ENCODE measurements at places on chromosomes 12 and 14.

DNA sequence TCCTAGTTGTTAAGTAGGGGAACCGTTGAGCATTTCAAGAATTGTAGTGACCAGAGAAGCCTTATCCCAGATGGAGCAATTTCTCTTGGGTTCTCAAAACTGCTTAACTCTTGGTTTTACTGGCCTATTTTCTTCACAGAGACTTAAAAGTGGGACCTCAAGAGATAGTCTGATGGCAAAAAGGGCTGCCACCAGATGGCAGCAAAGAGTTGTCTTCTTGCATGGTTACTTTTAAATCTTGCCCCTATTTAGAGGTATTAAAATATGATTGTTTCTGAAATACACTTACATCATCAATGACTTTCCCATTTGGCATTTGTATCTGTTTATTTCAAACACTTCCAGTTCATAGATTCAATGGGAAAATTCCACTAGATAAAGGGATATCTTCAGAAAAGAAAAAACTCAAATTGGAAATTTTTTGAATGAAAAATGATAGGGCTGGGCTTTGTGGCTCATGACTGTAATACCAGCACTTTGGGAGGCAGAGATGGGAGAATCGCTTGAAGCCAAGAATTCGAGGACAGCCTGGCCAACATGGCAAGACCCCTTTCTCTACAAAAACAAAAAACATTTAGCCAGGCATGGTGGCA lies 69.9 kb upstream of the CNTN1 start:
- peak; percentile 23 for DNase-seq

- DNase-seq, result no peak
Measured at GRCh38 chr12:57735952-57736740, 2.4 kb downstream of the AGAP2 start.

GRCh38 chr12:46660719-46661109 lies 165.1 kb downstream of the SLC38A4 start:
- no peak for DNase-seq

- no peak for DNase-seq
Measured at GRCh38 chr12:11805680-11806079, 156.2 kb downstream of the ETV6 start.

DNA sequence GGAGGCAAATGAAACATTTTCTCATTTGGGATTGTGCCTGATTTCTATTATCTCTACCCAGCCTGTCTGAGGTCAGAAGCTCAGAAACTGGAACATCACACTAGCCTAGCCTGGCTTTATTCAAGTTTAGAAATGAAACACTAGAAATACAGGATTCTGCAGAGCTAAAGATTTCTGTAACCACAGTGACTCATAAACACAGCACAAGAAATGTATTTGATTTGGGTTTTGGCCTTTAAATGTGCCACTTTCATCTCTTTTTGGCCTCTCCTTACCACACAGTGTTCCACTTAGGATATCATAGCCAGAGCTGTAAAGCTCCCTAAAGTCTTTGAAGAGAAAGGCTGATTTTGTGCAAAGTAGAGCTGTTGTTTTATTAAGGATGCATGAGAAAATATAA lies 307.5 kb downstream of the EMP1 start:
- no peak for DNase-seq

- DNase-seq, result peak; percentile 65
Measured at GRCh38 chr12:7113389-7113871, 4.4 kb upstream of the C1RL start.

GRCh38 chr12:67757651-67758050 lies 109.1 kb downstream of the DYRK2 start:
- DNase-seq, result no peak

DNA sequence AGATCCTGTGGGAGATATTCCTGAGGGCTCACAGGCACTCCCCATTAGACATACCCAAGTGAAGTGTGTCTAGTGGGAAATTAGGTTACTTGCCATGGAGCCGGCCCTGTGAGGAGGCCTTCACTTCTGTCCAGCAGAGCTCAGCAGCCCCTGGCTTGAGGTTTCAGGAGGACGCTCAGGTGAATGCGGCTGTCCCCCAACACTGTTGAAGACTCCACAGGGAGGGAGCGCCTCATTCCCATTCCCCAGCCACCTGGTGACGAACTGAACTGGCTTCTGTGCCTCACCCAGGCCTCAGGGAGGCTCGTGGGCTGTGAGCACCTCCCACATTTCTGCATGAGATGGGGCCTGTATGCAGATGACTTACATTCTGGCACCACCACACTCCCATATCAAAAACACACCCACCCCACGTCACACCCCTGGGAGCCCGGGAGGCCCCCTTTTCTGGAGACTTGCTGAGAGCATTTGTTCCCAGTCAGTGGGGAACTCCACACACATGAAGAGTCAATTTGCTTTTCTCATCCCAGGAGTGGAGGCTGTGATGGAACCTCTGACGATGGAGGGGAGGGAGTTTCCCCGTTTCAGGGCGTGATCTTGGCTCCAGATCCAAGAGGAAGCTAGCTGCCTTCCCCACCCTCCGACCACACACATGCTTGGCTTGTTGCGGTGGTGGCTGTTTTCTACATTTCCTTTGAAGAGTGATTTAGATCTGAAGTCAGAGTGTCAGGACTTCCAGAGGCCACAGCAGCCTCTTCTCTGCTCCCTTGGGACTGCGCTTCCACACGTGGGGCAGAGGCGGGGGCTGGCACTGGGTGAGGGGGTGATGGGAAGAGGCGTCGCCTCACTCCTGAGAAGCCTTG lies 120.7 kb downstream of the ADGRD1 start:
- DNase-seq, result no peak

DNA sequence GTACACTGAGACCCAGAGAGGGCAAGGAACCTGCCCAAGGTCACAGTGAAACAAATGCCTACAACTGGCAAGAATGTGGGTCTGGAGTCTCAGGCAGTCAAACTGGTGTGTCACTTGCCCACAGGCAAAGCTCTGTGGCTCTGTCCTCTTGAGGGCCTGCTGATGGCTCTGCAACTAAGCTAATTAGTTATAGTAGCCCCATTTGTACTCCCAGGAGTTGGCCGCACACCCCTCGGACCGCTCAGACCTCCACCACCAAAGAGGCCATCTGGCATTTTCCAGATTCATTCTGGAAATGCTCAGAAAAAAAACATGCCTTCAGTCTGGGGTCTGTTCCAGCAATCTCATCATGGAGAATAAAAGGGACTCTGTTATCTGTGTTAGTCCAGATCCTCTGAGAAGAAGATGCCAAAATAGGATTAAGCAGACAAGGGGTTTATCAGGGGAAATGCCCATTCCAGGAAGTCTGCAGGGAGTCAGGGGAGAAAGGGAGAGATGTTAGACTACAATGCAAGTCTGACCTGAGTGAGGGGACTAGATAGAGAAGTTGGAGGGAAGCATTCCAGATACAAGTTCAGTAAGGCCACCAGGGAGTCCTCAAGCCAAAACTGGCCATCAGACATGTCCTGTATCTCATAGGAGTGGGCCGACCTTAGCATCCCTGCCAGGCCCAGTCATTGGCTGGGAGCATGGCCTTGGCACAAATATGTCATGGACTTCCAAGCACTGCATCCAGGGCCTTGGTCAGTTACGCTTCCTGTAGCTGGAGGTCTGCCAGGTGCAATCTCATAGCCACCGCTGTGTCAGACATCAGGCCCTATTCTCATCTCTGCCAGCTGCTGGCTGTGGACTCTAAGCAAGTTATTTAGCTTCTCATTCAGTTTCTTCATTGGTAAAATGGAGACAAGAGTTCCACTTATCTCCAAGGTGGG lies 15.4 kb upstream of the OAS1 start:
- DNase-seq, result no peak

DNA sequence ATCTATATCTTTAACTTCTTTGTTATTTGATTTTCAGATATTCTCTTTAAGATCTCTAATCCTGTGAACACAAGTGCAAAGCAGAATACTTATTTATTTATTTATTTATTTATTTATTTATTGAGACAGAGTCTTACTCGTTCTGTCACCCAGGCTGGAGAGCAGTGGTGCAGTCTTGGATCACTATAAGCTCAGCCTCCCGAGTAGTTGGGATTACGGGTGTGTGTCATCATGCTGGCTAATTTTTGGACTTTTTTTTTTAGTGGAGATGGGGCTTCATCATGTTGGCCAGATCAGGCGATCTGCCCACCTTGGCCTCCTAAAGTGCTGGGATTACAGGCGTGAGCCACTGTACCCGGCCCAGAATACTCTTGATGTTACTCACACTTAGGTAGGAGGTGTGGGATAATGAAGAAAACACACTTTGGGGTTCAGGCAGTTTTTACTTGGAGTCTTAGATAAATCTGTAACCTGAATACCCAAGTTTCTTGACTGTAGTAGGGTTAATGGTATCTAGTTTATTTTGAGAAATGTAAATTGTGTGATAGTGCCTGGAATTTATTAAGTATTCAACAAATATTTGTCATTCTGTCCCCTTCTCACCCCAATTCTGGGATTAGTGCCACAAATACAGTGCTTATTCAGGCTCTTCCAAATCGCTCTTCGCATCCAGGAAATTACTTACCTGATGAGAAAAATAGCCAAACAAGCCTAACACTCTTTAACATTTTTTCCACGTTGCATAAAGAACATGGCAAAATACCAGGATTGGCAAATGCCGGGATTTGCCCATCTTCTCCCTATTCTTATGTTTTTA lies 33.0 kb downstream of the METAP2 start:
- DNase-seq, result no peak

DNA sequence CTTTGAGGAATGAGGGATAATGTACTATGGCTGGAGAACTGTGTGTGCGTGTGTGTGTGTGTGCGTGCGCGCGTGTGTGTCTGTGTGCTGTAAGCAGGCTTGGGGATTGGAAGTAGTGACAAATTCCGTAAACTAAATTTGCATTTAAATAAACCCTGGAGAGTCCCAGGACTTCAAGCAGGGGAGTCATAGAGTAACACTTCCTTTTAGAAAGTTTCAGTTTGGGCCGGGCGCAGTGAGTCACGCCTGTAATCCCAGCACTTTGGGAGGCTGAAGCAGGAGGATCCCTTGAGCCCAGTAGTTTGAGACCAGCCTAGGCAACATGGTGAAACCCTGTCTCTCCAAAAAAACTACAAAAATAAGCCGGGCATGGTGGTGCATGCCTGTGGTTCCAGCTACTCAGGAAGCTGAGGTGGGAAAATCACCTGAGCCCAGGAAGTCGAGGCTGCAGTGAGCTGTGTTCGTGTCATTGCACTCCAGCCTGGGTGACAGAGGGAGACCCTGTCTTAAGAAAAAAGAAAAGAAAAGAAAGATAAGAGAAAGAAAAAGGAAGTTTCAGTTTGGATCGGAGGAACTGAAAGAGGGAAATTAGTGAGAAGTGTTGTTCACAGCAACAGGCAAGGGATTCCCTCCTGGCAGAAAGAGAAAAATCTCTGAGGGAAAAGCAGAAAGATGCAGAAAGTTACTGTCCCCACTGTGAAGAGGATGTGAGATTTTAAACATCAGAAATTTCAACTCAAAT lies 222.7 kb upstream of the SOX5 start:
- DNase-seq, result peak; percentile 11

DNA sequence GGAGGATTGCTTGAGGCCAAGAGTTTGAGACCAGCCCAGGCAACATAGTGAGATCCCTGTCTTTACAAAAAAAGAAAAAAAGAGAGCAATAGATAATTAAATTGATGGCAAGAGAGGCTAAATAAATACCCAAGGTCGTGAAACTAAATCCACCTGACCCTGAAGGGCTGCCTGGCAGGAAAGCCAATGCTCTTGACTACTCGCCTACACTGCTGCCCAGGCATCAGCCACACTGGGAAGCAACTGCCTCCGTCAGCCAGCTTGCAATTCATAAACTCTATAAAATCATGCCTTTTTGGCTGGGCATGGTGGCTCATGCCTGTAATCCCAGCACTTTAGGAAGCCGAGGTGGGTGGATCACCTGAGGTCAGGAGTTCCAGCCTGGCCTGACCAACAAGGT lies 31.7 kb upstream of the RASSF3 start:
- DNase-seq, result no peak

DNA sequence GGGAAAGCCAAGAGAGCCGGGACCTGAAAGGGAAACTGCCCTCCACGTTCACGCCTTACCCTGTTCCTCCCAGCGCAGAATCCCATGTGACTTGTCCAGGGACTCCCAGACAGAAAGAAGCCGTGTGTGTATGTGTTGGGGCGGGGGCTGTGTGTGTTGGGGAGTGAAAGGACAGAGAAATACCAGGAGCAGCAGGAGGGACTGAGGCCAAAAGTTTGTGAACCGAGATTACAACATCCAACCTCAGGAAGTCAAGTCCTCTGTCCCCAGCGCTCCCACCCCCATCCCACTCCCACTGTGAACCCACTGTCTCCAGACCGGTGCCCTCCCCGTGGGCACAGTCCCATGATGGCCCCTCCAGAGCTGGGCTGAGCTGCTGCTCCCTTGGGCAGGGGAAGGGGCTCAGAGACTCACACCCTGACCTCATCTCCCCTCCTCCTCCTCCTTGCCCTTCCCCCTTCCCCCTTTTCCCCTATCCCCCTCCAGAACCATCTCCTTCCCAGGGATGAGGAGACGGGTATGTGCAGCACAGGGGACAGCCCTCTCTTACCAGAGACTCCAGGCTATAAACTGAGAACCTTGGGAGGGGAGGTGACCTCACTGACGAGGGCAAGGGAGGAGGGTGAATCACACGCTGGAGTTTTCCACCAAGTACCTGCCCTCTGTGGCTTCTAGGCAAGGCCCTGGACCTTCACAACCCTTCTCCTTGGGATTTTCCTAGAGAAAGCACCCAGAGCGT lies at the start of gene SLC6A12:
TSS of gene SLC6A12 (minus strand) at position 155 of the 739 bp plus-strand sequence. CDS start 4,171 bp downstream, outside the sequence.
- DNase-seq, result no peak

GRCh38 chr12:53160000-53160399 lies 20.5 kb upstream of the ZNF740 start:
- DNase-seq, result no peak

DNA sequence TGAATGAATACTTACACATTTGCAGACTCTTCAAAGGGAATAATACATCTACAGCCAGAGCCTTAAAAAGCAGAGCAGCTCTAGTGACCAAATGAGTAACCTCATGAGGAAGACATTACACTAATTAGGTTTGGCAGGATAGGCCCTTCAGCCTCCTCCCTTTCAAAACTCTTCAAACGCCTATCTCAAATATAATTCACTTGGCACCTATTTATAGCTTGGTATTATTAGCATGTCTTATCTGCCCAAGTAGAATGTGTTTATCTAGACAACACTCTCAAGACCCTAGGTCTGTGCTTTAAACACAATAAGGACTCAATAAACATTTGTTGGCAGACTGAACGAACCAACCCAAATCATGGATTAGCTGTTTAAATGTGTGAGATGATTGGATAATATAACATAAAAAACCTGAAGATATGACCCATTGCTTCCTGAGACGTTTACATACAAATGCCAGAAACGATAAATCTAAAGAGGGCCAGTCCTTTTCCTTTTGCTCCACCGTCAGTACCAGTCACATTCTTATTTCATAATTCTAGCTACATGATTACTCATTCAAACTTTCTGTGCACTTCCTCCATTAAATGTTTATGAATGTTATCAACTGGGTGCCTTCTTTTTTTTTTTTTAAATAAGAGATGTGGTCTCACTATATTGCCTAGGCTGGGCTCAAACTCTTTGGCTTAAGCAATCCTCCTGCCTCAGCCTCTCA lies 123.3 kb downstream of the CEP83 start:
- DNase-seq, result no peak

Measured in germinal center (tissue), 1 donor.